ENCODE measurements at places on chromosomes 5 and 9.

DNA sequence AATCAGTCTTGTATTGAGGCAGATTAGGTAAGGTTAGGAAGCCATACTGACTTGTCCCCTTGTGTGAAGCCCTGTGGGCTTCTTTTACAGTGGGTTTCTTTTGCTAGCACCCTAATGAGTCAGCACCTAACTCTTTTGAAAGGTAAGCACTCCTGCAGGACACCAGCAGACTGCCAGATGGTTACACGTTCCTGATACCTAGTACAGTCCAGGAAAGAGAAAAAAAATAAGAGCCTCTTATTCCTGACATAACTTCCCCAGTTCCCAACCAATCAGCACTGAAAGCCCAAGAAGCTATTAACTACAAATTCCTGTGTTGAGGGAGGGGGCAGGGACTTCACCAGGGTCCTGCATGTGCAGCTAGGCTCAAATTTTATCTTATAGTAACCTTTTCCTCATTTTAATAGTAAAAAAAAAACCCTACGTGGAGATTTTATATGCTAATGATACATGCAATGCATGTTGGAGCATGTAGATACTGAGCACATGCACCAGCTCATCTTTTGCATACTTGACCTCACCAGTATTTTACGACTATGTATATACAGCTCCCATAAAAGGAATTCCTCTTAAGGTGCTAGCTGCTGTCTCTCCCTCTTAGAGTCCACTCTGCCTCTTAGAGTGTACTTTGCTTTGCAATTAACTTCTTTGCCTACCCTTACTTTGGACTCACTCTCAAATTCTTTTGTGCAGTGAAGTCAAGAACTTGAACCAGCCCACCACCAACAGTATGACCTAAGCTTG, 84.7 kb upstream of the RORB start:
- no peak for DNase-seq

- no peak for DNase-seq
These were observed 228.2 kb upstream of the GRIN3A start for GRCh38 chr9:101966691-101967090.

- DNase-seq = no peak
These were observed 40.4 kb downstream of the ELOVL7 start for GRCh38 chr5:60803712-60804111.

GRCh38 chr9:130543859-130544258, 35.5 kb upstream of the FUBP3 start:
- no peak for DNase-seq

DNA sequence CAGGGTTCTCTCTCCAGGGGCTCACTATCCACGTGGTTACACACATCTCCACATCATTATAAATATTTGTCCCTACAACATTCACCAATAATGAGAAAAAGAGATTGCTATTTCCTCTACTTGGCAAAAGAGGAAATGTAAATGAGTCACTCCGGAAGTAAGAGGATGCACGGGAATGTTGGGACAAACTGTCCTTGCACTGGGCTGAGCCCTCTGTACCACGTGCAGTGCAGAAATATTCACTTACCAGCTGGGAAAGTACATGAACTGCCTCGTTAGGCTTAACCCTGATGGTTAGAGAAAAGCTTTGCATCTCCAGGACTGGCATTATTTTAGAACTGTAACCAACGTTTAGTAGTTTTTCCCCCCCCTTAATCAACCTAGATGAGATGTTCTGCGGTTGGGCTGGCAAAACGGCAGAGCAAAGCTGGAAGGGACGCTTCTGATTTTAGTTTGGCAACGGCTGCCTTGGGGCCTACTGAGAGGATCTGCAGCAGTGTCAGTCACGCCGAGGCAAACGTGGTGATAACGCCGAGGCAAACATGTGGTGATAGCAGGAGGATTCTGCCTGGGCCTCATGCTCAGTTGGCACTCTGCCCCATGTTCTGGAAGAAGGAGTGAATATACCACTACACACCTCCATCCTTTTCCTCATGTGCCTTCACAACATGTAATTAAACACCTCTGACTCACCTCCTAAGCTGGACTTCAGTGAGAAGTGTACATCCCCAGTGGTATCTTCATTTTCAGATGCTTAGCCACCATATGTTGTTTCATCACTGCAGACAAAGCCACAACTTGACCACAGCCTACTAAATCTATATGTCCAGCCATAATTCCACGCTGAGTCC, 661.4 kb upstream of the KLF4 start:
- no peak for DNase-seq

GRCh38 chr9:129414993-129415941, 205.6 kb downstream of the C9orf50 start:
- DNase-seq = no peak

GRCh38 chr9:23326597-23326996, 499.4 kb downstream of the ELAVL2 start:
- no peak for DNase-seq

DNA sequence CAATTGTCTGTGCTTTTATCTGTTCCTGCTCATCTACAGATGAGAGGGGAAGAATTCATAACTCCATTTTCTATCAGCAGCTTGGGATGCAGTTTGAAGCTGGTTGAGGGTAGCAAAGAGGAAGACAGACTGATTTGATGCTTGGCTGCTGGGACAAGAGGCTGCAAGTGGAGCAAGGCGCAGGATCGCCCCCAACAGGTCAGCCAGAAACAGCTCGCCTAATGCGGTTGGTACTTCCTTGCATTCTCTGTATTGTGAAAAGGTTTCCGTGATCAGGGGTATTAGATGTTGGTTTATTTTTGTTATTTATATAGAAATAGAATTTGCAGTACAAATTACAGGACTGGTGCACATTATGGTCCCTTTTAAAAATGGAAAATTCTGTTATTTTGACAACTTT, 40.6 kb downstream of the ZNF883 start:
- peak; percentile 3 for DNase-seq

GRCh38 chr5:81553567-81554212, 159.8 kb upstream of the ACOT12 start:
- no peak for DNase-seq

GRCh38 chr5:147565524-147565923, 55.7 kb upstream of the DPYSL3 start:
- DNase-seq = no peak

- DNase-seq = no peak
These were observed 208.0 kb downstream of the KCTD16 start for GRCh38 chr5:144378681-144379080.

GRCh38 chr9:38017149-38017884, 51.7 kb downstream of the SHB start:
- DNase-seq = peak; percentile 97

GRCh38 chr5:150114773-150115408, 28.5 kb upstream of the CSF1R start:
- DNase-seq = peak; percentile 38

DNA sequence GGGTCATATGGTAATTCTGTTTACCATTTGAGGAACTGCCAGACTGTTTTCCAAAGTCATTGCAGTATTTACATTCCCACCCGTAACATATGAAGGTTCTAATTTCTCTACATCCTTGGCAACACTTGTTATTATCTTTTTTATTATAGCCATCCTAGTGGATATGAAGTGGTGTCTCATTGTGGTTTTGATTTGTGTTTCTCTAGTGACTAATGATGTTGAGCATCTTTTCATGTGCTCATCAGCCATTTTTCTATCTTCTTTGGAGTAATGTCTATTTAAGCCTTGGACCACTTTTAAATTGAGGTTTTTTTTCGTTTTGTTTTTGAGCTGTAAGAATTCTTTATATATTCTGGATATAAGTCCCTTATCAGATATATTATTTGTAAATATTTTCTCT, 132.8 kb upstream of the RUSC2 start:
- no peak for DNase-seq

GRCh38 chr5:131381777-131382176, 117.9 kb downstream of the CDC42SE2 start:
- no peak for DNase-seq

- DNase-seq = no peak
These were observed 76.7 kb downstream of the KLHL3 start for GRCh38 chr5:137659209-137659608.

DNA sequence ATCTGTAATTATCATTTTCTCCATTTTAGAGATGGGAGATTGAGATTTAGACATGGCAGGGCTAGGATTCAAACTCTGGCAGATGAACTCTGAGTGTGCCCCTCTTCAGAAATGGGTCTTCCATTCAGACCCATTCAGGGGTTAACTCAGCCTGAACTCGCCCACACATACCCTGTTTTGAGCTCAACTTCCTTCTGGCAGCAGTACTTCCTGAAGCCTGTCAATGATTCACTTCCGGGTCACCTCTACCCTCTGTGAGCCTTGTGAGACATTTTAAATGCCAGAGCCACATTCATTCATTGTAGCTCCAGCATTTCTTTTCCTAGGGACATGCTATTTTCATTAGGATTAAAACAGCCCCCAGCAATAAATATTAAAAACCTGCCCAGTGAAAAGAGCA, 209.3 kb upstream of the SLC24A2 start:
- no peak for DNase-seq

GRCh38 chr5:131209506-131210150, 38.9 kb downstream of the LYRM7 start:
- DNase-seq = no peak

GRCh38 chr5:100434815-100435214, 100.4 kb upstream of the FAM174A start:
- DNase-seq = no peak

GRCh38 chr9:8857926-8858595, 1058.5 kb upstream of the DMAC1 start:
- peak; percentile 29 for DNase-seq

GRCh38 chr9:113564498-113565237, 101.1 kb downstream of the RGS3 start:
- DNase-seq = peak; percentile 68

GRCh38 chr5:67693956-67694809, 497.6 kb upstream of the CD180 start:
- DNase-seq = no peak

- no peak for DNase-seq
These were observed 44.3 kb downstream of the HABP4 start for GRCh38 chr9:96494215-96494800.

GRCh38 chr9:72315089-72315509, 49.9 kb downstream of the ZFAND5 start:
- no peak for DNase-seq

DNA sequence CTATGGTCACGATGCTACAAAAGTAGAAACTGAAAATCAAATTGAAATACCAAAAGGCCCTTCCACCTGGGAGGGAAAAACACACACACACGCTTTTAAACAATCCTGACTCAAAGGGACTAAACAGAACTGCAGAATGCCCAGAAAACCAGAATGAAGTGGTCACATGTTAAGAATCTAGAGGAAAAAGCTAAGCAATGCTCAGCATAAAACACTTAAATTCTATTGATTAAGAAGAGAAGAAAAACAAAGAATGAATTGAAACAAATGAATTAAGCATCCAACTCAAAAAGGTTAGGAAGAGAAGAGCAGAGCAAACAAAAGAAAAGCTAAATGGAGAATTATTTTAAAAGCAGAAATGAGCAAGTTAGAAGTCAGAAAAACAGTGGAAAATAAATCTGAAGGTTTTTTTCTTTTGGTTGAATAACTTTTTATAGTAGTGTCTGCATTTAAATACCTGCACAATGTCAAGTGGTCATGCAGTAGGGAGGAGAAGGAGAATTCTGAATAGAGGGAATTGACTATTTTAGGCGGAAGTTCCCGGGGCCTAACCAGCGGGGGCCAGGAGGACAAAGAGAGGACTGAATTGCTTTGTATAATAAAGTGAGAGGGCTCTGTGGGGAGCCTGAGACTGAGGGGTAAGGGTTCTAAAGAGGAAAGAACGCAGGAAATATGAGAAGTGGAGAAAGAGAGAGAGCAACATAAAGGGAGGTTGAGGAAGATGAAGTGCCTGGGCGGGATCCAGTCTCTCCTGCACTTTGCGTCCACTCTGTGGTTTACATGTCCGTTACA, 146.8 kb downstream of the ATPSCKMT start:
- DNase-seq = peak; percentile 73

GRCh38 chr5:13766236-13766635, 178.3 kb downstream of the DNAH5 start:
- DNase-seq = no peak

GRCh38 chr9:89797255-89797654, 192.4 kb downstream of the GADD45G start:
- DNase-seq = no peak

DNA sequence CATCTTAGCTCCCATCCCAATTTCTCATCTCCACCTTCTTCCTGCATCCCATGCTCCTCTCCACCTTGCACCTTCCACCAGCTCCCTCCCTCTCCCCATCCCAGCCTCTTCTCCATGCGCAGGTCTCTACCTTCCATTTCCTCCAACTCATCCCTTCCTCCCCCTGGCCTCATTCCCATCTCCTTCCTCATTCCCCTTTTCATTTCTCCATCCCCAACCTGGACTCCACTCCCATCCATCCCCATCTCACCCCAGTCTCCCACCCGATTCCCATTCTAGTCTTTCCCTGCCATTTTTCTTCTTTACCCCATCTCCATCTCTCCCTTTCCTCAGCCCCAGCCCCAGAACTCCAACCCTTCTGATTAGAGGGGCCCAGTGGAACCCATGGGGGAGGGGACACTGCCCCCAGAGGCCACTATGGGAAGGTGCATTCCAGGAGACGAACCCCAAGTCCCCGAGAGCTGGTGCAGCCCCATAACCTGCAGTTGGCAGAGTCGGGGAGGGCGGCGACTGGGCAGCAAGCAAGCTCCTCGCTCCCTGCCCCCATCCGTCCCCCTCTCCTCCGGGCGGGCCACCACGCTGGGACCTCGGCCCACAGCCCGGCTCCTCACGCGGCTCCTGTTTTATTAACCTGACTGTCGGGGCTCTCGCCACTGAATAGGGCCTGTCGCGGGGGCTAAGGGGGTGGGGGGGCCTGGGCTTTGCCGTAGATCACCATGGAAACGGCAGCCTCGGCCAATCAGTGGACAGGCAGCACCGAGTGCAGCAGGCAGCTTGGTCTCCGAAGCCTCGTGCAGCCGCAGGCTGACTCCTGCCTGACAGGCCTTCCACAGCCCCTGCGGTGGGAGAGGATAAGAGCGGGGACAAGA, 66.7 kb downstream of the PCDH1 start:
- DNase-seq = no peak

DNA sequence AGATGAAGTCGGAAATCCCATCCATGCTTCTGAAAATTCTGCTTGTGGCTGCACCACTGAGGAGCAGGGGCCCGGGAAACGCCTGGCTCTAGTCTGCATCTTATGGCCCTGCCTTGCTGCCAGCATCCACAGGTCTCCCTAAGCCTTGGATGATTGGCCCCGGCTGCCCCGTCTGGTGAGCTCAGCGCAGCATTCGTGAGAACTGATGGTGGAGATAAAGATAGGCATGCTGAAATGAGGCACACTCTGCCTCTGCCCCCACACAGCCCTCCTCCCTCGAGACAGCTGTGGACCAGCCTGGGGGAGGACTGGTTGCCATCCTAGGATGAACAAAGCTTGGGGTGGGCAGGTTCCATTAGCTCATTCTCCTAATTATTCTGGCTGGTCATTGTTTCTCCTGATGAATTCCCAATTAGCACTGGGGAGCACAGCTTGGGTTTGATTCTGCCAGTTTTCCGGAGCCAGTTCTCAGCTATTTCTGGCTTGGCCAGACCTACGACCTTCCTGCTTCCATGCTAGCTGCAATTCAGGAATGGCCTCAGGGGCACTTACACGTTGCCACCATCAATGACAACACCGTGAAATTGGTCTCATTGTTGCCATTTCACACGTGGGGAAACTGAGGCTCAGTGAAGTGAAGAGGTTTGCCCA, 62.8 kb upstream of the CPEB4 start:
- no peak for DNase-seq
